Activated effector memory CD4-positive, alpha-beta T cell treated with Interleukin-2 at 50 U/mL for 16 hours (primary cell): ENCODE measurements at places on chromosomes 3 and 15.

DNA sequence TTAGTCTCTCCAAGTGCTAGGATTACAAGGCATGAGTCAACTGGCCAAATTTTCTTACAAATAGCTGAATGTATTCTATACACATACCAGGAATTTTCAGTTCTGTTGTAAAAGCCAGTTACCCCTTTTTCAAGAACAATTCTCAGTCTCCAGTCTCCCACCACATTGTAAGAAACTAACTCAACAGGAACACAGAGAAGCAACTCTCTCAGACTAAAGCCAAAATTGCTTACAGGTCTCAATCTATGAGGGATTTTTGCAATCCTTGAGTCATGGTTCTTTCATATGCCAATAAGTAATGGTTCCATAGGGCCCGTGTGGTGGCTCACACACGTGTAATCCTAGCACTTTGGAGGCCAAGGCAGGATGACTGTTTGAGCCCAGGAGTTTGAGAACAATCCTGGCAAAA lies 8.5 kb downstream of the IP6K2 start:
- no peak for DNase-seq

- no peak for DNase-seq
Observed at GRCh38 chr15:71203586-71204474, 88.6 kb downstream of the THSD4 start.

- DNase-seq: no peak
Observed at GRCh38 chr3:155242342-155242741, 51.1 kb downstream of the STRIT1 start.

- DNase-seq: no peak
Observed at GRCh38 chr15:70276401-70276800, 178.7 kb upstream of the TLE3 start.
